Stimulated activated naive CD4-positive, alpha-beta T cell (primary cell): ENCODE measurements at places on chromosomes 5 and 9.

DNA sequence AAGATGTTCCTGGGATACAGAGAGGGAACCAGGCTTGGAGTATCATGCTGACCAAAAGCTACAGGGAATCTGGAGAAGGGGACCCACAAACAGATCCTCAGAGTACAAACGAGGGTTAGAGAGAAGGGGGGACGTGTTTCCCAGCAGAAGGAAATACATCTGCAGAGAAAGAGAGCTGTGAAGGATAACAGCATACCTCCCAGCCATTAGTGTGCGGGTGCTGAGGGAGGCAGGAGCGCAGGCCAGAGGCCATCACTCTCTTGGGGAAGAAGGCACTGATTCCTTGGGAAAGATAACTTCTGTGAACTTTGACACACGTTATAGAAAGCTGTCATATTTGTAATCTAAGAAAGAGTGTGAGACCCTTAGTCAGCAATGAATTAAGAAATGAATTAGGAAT is 96.9 kb downstream of the KCNN2 start:
- DNase-seq, result no peak

GRCh38 chr9:127568971-127569885 is 42.8 kb upstream of the STXBP1 start:
- DNase-seq, result peak; percentile 72

GRCh38 chr9:14296495-14297113 is 17.3 kb downstream of the NFIB start:
- no peak for DNase-seq

DNA sequence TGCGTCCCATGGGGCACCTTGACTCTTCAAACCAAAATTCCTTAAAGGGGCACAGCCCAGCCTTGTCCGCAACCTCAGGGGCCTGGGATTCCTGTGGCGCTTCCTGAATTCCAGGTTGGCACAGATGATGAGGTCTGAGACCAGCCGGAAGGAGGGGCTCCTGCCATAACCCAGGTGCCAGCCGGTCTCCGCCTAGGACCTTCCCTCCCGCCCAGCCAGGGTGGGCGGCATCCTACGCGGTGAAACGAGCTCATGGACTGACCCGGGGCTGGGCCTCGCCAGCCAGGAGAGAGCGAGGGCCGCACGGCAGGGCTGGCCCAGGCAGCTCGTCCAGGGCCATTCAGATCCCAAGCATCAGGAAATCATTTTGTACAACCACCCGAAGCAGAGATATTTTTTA is 23.0 kb downstream of the AMBP start:
- no peak for DNase-seq

DNA sequence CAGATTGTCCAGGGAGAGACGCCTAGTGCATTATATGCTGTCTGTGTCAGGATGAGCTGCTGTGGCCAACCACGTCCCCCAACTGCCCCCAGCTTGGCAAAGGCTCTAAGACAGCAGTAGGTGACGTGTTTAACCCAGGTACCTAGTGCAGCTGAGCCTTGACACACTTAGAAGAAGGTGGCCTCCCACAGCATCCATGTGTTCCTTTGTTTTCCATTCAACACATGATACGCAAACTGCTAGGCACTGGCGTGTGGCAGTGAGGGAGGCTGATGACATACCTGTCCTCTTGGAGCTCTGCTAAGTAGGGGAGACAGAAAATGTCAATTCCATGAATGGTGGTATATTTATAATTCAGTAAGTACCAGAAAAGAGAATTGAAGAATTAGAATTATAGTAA is 291.7 kb downstream of the NR3C1 start:
- DNase-seq, result no peak

DNA sequence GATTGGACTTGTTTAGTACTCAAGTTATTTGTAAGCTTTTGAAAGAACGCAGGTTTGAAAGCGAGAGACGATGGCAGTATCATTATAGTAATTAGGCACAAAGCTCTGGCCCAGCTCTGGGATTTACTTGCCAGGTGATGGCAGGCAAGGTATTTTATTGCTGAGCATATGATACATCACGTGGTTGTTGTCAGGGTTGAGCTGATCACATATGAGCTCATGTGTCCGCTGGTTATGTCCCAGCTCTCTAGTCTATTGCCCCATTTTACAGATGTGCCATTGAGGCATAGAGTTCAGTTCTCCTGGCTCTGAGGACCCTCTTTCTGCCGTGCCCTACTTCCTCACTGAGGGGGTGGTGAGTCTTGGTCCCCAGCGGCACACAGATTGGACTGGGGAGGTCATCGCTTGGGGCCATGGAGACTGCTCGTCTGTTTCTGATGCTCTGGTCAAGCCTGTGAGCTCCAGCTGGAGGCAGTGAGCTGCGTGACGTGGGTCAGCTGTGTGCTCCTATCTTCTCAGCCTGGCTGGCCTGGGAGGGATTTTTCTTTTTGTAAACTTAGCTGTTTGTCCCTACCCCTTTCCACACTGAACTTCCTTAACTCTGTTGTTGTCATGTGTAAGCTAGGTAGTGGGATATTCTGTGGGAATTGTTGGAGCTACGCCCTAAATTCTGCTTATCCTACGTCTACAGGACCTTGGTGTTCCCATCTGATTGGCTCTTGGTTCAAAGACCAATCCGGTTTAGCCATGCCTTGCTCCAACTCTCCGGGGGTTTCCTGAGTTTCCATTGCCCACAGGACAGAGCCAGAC is 2.2 kb downstream of the NXNL2 start:
- DNase-seq, result no peak

GRCh38 chr5:116923344-116923743 is 348.7 kb upstream of the SEMA6A start:
- no peak for DNase-seq

DNA sequence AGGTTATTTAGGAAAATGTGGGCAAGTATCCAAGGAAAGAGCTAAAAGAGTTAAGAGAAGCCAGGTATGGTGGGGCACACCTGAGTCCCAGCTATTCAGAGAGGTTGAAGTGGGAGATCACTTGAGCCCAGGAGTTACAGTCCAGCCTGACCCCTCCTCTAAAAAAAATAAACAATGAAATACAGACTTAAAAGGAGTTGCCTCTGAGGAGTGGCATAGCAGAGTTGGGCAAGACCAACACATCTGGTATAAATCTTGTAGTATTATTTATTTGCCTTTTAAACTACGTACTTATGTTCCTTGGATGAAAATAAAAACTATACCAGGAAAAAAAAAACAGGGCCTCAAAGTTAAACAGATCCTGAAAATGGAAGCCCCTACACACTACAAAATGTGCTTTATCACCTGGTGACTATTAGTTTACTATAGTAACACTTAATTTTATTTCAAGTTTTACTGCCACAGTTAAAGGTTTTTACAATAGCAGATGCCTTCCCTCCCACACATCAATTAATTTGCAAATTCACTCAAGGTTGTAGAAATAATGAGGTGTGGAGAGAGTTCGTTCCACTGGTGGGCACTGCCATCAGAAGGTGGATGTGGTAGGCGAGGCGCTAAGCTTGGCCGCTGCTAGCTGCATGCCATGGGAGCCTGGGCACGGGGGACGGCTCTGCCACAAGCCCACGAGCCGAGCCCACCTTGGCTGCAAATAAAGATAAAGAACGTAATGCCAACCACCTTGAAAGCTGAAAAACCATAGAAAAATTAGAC is 48.0 kb downstream of the MED27 start:
- DNase-seq, result no peak

- no peak for DNase-seq
Measured at GRCh38 chr5:36786448-36787012, 90.0 kb upstream of the NIPBL start.

DNA sequence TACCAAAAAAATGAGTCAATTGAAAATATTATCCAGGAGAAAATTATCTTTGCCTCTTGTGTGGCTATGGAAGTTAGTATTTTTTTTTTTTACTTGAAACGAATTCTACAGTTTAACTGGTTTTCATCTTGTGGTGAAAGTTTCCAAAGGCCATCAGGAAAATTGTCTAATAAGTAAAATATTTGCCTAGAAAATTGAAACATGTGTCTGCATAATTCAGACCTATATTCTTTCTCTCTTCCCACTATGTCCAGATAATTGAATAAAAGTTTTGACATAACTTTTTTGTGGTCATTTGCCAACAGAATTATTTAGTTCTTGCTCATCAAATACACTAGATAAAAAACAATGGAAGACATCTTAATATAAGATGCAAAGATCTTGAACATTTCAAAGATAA is 321.5 kb upstream of the RPS23 start:
- no peak for DNase-seq

DNA sequence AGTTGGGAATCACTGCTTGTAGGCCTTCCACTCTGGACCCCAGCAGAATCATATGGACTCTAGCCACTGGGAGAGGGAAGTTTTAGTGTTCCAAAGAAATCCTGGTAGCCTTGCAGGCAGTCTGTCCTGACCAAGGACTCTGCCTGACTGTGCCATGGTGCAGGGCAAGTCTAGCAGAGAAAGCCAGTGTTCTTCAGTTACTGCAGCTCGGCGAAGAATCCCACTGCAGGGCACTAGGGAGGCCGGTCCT is 20.3 kb upstream of the MATR3 start:
- DNase-seq, result no peak

GRCh38 chr5:35781181-35781790 is 75.4 kb upstream of the IL7R start:
- DNase-seq, result no peak
